Posterior cingulate gyrus (tissue), 11 donors: ENCODE measurements at places on chromosomes 1 and 21.

GRCh38 chr1:86517336-86517735 lies 29.5 kb upstream of the CLCA4 start:
- DNase-seq: no peak

GRCh38 chr1:87329051-87329525 lies 408 bp downstream of the LMO4 start:
- DNase-seq: peak; percentile 12

DNA sequence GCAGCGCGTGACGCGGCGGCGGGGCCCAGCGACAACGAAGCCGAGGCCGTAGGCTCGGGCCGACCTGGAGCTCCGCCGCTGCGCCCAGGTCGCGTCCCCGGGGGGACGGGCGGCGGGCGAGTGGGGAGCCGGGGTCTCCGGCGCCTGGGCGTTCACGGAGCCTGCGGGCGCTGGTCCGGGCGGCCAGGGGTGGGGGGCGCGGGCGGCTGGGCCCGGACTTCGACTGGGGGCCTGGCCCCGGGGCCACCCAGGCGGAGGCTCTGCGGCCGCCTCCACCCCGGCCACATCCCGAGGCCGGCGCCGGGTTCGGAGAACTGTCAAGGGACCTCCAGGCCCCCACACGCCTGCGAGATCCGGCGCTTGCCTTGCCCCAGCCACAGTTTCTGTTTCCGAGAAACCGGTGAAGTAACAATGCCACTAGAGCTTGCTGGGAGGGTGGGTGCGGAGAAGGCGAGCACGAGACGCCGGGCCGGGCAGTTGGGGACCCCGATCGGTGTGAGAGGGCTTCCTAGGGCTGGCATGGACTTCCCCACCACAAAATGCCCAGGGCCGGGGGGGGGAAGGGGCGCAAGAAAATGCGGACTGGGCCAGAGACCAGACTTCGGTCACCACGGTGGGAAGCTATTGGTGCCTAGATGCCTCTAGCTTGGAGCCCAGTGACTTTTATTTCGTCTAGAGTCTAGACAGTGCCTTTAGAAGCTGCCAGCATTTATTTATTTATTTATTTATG lies 501 bp downstream of the FBXO6 start:
- DNase-seq: peak; percentile 89

GRCh38 chr1:16605532-16606505 lies 7.5 kb downstream of the NBPF1 start:
- no peak for DNase-seq

DNA sequence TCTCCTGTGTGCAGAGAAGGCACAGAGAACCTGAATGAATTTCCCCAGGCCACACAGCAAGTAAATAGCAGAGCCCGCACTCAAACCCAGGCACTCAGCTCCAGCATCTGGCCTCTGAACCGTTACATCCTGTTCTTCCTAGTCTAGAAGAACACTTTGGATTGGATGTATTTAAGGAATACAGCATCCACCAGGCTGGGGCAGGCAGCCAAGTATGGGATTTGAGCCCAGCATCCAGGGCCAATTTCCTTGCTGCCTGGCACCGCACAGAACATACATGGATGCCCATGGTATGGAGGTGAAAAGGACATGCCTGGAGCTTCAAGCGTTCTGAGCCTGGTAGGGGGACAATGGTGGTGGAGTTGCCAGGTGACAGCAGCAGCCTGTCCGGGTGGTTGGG lies 9.7 kb downstream of the AJAP1 start:
- DNase-seq: peak; percentile 88

DNA sequence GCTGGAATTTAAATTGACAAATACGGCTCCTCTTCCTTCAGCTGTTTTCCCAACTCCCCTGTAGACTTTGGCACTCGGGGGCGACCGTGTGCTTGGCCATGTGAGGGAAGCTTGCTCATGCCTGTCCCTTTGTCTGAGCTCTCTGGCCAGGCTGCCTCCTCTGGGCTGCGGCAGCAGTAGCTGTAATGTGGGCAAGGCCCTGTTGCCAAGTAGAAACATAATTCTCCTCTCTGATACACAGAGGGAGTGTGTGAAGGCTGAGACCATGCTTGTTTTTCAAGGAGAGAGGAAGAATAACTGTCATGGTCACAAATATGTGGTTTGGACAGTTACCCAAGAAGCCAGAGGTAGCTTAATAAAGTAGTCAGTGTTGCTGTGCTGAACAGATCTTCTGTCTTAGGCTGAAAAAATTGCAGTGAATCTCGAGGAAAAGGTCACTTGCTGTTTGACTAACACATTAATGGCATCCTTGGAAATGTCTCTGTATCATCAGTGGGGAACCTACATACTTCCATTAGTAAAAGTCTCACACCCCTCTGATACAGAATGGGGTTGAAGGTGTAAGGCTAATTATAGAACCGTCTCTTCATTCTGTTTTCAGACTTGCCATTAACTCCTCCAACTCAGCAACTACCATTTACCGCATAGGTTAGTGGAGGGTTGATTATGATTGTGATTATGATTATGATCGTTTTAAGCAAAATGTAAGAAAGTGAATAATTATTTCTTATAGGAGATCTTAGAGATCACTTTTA lies 94.6 kb downstream of the TGFB2 start:
- peak; percentile 23 for DNase-seq

GRCh38 chr1:172360511-172360910 lies 60.0 kb upstream of the C1orf105 start:
- DNase-seq: no peak

- no peak for DNase-seq
These were observed 13.5 kb downstream of the USP1 start for GRCh38 chr1:62450301-62450700.

DNA sequence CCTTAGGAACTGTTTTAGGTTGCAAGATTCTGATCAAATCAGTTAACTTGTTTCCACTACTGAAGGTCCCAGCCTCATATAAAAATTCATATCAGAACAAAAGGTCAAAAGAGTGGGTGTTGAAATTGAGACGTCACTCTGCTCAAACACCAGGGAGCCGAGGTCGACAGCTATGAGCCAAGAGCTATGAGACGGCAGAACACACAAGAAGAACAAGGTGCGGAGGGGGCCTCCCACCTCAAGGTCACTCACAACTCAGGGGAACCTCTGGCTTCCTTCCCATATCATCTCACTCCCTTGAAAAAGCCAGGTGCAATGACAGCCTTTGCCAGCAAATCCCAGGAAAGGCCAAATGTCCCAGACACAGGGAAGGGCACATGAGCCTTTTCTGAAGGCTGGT lies 749 bp downstream of the SEC16B start:
- DNase-seq: no peak

DNA sequence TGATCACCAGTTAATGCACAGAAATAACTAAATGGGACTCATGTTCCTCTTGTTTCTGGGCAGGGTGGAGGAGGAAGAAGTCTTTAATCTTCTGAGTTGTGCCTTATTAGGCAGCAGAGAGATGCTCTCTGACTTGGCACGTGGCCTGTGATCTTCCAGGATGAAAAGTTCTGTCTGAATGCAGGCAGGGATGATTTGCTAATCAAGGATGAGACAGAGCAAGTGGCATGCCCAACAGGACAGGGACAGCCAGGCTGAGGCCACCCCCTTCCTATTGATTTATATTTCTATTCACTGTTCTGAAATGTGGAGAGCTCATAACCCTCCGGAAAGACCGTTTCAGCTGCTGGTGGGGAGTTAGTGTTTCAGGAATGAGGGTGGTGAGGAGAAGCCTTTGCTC lies 477.8 kb upstream of the CAMK1G start:
- no peak for DNase-seq

DNA sequence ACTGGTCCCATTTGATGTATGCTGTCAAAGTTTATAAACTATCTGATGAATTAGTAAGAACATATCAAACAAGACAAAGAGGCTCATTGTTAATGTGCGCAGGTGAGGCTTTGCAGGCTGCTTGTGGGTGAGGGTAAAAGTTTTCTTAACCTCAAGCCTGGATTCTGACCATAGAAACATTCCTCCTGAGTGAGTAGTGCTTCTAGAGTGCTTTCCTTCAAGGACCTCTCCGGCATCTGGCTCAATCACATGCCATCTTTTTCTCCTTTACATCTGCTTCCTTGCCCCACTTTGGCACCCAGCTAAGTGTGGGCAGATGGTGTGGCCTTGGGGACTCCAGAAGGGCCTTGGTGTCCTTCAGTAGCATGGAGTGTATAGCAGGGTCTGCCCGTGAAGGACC lies 104.0 kb downstream of the ROR1 start:
- DNase-seq: no peak

DNA sequence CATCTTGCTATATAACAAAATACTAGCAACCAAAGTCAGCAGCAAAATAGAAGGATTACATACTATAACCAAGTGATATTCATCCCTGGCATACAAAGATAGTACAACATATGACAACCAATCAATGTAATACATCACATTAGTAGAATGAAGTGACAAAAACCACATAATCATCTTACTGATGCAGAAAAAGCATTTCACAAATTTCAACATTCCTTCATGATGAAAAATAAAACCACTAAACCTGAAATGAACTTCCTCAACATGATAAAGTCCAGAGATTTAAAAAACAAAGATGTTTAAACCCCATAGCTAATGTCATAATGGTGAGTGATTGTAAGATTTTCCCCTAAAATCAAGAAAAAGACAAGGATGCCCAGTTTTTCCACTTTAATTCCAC lies 18.6 kb downstream of the RO60 start:
- no peak for DNase-seq

GRCh38 chr1:4253935-4254334 lies 353.9 kb upstream of the C1orf174 start:
- DNase-seq: no peak

DNA sequence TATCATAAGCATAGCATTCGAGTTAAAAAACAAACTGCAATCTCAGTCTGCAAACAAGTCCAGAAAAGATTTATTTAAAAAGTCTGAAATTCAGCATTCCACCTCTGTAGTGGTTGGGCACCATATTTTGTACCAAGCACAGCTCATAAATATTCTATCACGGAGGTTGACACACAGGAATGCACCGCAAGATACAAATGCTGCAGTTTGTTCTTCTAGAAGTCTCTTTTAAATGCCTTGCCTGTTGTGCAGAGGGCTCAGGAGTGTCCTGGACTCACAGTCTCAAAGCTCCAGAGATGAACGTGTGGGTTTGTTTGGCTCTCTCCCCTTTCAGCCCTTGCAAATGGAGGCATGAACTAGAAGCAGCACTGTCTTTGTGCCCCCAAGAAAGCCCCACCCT lies 212.4 kb upstream of the USP24 start:
- DNase-seq: no peak

GRCh38 chr21:23698619-23699018 lies 1908.7 kb downstream of the MRPL39 start:
- no peak for DNase-seq

DNA sequence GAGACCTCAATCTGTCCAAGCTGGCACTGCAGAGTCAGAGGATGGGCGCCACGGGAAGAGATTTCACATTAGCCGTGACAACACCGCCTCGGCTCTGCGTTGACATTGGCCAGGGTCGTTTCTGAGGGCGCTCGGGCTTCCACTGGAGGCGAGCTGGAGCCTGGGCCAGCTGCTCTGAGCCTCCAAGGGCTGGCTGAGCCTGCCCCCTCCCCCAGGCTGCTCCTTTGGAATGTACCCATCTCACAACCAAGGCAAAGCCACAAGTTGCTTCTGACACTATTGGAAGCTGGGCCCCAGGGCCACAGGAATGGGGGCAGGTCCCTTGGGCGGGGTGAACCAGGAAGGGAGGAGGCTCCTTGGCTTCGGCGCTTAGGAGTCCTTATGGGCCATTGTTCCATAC lies 12.7 kb downstream of the GPR3 start:
- DNase-seq: no peak

- DNase-seq: no peak
These were observed 43.0 kb downstream of the PLXNA2 start for GRCh38 chr1:208201229-208201628.

GRCh38 chr1:244231193-244231571 lies 180.1 kb downstream of the ZBTB18 start:
- no peak for DNase-seq

- DNase-seq: peak; percentile 83
These were observed 28.4 kb upstream of the EDN2 start for GRCh38 chr1:41512701-41513382.

DNA sequence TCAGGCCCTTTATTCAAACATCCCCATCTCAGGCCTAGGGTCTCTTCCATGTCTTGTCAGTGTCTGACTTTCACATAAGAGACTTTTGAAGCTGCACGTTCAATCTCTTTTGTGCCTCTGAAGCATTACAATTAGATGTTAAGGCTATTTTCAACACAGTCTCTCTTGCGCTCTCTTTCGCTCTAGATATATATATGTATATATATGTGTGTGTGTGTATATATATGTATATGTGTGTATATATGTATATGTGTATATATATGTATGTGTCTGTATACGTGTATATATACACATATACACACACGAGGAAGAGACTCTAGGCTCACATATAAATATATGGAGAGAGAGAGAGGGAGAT lies 162.5 kb upstream of the RNPC3 start:
- DNase-seq: no peak

DNA sequence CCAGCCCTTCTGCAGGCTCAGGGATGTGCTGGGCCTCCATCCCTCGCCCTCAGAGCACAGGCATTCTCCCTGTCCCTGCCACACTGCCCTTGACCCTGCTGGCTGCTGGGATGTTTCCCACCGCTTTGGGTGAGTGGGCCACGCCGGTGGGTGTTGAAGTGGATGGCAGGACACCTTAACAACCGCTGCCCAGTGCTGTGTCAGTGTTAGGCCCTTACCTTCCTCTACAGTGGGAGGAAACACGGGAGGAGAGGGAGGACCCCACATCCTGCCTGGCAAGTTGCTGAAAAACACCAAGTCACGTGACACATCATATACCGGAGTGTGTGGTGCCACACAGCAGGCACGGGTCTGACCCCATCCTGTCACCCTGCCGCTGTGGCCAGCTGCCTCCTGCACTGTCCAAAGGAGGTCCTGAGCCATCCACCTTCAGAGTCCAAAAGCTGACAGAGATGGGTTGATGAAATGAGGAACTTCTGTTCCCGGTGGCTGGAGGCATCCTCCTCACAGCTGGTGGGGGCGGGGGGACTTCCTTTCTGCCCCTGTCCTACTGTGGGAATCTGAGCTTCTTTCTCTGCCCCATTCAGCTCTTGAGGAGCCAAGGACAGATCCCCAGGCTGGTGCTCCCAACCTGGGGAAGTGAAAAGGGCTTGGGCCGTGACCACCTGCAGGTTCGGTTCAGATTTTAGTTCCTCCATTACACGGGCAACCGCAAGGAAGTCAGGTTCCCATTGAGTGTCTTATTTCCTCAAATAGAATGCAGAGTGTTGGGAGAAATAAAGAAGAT lies 3.2 kb upstream of the THEMIS2 start:
- DNase-seq: no peak

- DNase-seq: no peak
These were observed 62.5 kb upstream of the ATF3 start for GRCh38 chr1:212545941-212546635.

- DNase-seq: no peak
These were observed 3.5 kb upstream of the ARF1 start for GRCh38 chr1:228079013-228079412.
